ENCODE measurements at places on chromosomes 6 and 20.

DNA sequence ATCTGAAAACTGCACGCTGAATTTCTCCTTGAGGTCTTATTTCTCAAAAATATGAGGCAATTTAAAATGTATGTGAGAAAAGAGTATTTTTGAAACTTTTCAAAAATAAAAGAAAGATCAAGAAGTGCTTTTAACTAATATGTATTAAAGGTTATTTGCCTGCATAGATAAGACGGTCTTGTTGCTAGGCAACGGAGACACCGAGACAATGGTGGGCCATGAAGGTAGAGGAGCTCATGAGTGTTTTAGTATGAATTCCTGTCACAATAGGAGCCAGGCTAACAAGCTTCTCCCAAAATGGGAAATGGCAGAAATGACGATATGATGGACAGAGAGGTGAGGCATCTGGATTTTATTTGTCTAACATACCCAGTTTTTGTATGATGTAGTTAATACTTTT lies 308.2 kb downstream of the SLC35F1 start:
- no peak for DNase-seq

DNA sequence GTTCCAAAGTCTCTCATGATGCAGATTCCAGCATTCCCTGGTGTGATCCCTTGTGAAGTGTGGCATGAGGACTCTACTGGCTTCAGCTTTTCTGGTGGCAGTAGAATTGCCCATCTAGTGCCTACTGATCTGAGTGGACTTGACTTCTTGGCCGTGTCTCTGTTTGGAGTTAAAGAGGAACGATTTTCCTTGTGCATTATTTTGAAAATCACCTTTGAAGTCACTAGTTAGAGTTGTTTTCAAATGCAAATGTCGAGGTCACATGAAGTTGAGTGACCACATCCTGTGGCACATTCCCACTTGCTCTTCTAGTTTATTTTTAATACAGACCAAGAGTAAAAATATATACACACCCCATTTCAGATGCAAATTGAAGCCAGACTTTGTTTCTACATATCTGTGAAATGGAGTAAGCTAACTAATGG lies 270.7 kb upstream of the TAB2 start:
- DNase-seq, result no peak

- no peak for DNase-seq
These were observed 17.4 kb downstream of the HFE start for GRCh38 chr6:26104457-26105108.

DNA sequence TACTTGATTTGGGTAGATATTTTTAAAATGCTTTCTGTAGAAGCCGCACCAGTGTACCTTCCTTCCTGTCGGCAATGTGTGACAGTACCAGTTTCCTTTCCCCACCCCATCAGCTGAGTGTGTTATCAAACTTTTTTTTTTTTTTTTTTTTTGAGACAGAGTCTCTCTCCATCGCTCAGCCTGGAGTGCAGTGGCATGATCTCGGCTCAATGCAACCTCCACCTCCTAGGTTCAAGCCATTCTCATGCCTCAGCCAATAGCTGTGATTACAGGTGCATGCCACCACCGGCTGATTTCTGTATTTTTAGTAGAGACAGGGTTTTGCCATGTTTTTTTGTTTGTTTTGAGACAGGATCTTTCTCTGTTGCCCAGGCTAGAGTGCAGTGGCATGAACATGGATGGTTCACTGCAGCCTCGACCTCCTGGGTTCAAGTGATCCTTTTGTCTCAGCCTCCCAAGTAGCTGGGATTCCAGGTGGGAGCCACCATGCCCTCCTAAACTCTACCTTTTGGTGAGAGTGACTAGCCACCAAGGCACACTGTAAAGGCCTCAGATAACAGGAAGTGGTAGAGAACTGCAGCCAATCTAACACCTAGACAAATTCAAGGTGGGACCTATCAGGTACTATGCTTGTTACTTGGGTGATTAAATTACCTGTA lies 26.5 kb upstream of the ZBTB22 start:
- DNase-seq, result no peak

- DNase-seq, result no peak
These were observed 98.7 kb upstream of the CHD6 start for GRCh38 chr20:41716911-41717310.

- no peak for DNase-seq
These were observed 9.6 kb upstream of the KCNQ2 start for GRCh38 chr20:63482021-63482587.

- no peak for DNase-seq
These were observed 536 bp upstream of the FNDC1 start for GRCh38 chr6:159168536-159169192.

DNA sequence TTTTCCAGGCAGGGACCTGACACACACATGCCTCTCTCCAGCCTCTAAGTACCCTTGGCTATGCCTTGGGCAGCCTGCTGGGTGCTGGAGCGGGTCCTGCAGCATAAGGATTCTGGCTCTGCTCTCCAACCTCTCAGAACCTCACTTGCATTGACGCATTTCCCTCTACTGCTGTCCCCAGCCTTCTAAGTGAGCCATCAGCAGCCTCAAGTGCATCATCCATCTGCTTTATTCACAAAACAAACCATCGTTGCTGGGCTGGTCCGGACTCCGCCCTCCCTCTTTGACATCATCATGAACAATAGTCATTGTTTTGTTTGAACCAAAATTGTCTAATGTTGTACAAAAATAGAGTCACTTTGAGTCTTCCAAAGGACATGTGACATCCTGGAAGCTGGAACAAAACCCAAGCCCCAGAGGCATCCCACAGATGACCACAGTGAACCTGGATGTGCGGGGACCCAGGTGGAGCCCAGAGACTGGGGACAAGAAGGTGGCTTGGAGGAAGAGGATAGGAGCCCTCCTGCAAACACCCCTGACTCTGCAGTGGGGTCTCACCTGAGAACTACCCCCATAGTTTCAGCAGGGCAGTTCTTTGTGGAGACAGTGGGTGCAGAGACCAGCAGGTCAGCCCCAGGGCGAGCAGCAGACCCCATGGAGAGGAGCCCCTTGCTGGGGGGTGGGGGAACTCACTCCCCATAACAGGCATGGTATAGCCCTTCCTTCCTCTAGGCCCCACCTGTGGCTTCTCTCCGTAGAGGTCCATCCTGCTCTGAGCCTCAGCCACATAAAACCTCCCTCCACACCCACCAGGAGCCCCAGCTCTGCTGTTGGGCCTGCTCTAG lies 230.1 kb downstream of the SYNDIG1 start:
- DNase-seq, result no peak

DNA sequence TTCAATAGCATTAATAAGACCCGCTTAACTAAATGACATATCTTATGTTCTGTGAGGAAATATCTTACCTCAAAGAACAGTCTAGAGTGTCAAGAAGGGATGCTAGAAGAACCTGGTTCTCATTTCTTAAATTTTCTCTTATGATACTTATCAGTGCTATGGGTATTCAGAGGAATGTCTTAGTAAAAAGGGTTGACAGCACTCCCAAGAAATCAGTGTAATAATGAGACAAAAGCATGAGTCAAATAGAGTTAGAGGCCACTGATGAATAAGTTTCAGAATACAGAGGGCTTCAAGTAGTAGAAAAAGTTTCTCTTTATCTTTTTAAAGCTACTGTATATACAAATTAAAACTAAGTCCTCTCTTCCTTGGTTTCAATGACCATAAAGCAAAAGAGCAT lies 242.8 kb downstream of the GJA1 start:
- no peak for DNase-seq

DNA sequence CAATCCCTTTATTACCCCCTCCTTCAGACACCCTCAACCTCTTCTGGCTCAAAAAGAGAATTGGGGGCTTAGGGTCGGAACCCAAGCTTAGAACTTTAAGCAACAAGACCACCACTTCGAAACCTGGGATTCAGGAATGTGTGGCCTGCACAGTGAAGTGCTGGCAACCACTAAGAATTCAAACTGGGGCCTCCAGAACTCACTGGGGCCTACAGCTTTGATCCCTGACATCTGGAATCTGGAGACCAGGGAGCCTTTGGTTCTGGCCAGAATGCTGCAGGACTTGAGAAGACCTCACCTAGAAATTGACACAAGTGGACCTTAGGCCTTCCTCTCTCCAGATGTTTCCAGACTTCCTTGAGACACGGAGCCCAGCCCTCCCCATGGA lies 2.2 kb downstream of the TNF start:
- DNase-seq, result no peak

GRCh38 chr6:153032255-153032882 lies 29.9 kb upstream of the MTRF1L start:
- no peak for DNase-seq

DNA sequence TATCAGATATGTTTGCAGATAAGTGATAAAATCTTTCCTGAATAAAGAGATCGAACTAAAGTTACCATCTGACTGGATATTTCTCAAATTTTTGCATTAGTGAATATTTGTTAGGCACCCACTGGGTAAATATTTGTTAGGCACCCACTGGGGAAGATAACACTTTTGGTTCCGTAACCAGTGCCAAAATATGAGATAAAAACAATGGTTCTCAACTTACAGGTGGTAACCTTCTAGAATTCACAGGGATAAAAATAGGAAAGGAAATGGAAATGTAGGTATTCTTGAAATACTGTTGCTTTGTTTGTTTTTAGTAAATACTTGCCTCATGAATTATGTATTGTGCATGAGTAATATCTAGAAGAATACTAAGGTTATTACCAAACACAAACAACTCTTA lies 245.0 kb upstream of the KHDRBS2 start:
- DNase-seq, result no peak

DNA sequence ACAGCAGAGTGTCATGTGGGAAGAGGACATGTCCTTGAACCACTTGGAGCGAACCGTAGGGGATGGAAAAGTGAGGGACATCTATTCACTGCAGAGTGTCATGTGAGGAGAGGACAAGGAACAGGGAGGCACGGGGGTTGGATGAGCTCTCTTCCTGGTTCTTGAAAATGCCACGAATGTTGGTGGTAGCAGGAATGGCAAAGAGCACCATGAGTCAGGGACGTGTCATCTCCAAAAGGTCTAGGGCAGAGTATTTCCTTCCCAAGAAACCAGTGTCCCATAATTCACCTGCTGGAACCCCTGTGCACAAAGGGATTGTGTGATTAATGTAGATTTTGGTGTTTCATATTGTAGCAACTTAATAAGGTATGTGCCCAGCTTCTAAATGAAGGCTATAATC lies 136.8 kb downstream of the BFSP1 start:
- DNase-seq, result no peak

DNA sequence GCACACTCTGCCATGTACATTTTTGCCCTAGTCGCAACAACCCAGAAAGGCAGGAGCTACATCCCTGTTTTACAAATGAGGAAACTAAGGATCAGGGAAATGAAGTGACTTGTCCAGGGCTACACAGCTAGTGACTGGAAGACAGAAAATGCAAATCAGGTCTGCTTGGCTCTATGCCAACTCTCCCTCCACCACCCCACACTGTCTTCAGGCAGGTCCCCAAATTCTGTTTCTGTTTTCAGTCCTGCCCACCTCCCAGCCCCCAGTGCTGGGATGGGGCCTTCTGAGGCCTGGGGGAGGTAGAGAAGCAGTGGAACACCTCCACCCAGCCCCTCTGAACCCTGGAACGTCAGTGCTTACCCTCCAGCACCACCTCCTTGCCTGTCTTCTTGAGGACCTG lies 5.1 kb downstream of the SNTA1 start:
- no peak for DNase-seq

- peak; percentile 40 for DNase-seq
These were observed 44.6 kb upstream of the SH3BGRL2 start for GRCh38 chr6:79586548-79586947.

DNA sequence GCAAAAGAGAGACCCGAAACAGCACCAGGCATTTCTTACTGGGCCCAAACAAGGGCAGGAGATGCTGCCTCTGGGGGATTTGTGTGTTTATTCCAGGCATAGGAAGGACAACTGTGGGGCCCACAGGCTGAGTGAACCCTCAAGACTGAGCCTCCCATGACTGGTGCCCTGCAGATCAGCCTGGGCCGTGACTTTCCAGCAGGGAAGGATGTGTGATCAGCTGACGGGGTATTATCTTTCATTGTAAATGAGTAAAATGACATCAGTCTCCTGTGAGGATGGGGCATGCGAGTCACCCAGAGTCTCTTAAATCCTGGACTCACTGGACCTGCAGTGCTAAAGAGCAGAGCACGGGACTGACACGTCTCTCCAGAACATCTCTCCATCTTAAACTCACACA lies 3.9 kb upstream of the TEAD3 start:
- DNase-seq, result peak; percentile 18

GRCh38 chr6:24982231-24982630 lies 46.5 kb upstream of the RIPOR2 start:
- no peak for DNase-seq

- peak; percentile 30 for DNase-seq
These were observed 14.8 kb downstream of the FAXC start for GRCh38 chr6:99334526-99335127.

DNA sequence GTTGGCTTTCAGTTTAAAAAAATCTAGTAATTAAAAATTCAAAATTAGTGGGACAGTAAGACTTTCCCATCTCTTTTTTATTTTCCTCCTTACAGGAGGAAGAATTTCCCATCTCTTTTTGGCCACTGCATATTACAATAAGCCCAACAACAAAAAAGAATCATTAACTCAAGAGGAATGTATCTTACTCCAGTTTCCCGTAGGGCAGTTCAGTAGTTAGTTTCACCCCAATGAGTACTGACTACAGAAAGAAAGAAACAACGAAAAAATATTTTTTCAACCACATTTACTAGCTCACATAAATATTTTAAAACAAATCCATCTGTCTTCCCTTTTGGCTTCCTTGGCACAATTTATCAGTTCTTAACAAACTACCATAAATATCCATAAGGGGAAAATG lies 14.9 kb upstream of the BLOC1S5 start:
- no peak for DNase-seq

- DNase-seq, result peak; percentile 36
These were observed 9.6 kb upstream of the IL17A start for GRCh38 chr6:52176550-52176949.

DNA sequence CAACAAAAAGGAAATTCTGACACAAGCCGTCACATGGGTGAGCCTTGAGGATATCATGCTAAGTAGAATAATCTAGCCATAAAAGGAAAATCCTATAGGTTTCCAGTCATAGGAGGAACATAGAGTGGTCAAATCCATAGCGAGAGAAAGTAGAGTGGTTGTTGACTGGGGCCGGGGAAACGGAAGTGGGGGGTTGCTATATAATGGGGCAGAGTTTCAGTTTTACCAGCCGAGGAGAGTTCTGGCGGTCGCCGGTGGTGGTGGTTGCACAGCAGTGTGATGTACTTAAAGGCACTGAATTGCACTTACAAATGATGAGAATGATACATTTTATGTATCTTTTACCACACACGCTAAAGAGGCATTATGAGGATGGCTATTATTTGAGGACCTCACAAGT lies 4.9 kb downstream of the GPR31 start:
- DNase-seq, result no peak

- no peak for DNase-seq
These were observed 3.9 kb upstream of the ZNF292 start for GRCh38 chr6:87151471-87151780.

- no peak for DNase-seq
These were observed 1.1 kb upstream of the ULBP1 start for GRCh38 chr6:149962461-149963211.

Measured in SHP77 (cell line).